Thyroid gland (tissue), 4 donors: ENCODE measurements at places on chromosomes 5 and 9. TPM values are rescaled to one million over a fixed set of nuclear protein-coding genes. Genes with fewer than 3 reads are reported as not detected.

The TNIP1 gene
- total RNA-seq: 99.0 TPM

The CCL27 gene
- not detected for total RNA-seq

The EGFL7 gene
- 92.0 TPM for total RNA-seq

The TRIO gene
- 67.4 TPM for total RNA-seq
